ENCODE measurements at places on chromosomes 6 and 20.

GRCh38 chr20:54680872-54681619, 205.7 kb downstream of the DOK5 start:
- DNase-seq: no peak

DNA sequence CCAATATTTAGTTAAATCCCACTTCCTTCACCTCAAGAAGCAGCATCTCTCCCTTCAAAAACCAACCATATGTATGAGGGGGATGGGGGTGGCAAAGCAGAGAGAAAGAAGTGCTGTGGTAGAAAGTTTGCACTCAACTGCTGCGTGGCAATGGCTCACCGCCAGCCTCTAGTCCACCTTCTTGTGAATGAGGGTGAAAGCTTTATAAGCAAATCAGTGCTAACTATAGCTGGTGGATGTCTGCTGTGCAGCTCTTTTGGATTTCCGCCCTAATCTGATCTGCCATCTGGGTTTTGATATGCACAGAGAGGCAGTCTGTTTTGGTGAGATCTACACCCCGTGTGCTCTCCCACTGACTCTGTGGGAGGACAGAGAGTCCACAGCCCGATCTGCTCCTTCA, 281.2 kb upstream of the SUPT3H start:
- DNase-seq: no peak

DNA sequence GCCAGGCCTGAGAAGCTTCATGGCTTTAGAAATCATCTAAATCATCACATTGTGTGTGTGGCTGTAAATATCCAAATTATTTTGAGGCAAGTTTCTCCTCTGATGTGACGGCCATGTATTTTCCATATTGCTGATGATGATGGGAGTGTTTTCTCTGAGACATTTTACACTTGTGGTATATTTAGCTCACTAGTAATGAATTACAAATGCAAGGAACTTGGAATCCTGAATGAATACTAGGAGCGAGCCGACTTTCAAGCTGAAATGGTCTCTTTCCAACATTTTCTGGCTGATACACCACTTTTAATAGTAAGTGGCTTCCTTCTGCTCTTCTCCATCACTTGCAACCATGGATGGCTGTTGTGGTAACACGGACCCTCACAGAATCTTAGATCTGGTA, 41.3 kb downstream of the UTRN start:
- DNase-seq: no peak

DNA sequence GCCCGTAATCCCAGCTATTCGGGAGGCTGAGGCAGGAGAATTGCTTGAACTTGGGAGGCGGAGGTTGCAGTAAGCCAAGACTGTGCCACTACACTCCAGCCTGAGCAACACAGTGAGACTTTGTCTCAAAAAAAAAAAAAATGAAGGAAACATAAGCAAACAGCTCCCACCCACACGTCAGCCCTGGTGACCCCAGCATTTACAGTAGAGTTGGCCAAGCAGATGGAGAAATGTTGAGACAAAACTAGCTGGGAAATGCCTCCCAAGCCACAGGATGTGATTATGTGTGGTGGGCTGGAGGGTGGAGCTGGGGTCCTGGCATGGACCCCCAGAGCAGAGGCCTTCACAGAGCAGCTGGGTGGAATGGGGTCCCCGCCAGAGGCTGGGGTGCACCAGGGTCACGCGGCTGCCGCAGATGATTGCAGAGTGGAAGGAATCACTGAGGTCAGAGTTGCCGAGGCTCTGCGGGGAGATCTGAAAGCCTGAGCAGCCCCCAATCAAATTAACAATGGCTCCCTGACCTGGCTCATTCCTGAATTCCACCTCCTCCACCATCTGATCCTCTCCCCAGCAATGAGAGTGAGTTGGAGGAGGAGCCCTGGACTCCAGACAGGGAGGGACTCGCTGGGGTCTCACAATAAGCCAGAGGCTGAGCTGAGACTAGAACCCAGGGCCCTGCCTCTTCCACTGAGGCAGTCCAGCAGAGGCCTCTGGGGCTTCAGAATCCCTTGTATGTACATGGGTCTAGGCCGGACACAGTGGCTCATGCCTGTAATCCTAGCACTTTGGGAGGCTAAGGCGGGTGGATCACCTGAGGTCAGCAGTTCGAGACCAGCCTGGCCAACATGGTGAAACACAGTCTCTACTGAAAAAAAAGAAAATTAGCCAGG, 34.7 kb upstream of the TGM2 start:
- no peak for DNase-seq

DNA sequence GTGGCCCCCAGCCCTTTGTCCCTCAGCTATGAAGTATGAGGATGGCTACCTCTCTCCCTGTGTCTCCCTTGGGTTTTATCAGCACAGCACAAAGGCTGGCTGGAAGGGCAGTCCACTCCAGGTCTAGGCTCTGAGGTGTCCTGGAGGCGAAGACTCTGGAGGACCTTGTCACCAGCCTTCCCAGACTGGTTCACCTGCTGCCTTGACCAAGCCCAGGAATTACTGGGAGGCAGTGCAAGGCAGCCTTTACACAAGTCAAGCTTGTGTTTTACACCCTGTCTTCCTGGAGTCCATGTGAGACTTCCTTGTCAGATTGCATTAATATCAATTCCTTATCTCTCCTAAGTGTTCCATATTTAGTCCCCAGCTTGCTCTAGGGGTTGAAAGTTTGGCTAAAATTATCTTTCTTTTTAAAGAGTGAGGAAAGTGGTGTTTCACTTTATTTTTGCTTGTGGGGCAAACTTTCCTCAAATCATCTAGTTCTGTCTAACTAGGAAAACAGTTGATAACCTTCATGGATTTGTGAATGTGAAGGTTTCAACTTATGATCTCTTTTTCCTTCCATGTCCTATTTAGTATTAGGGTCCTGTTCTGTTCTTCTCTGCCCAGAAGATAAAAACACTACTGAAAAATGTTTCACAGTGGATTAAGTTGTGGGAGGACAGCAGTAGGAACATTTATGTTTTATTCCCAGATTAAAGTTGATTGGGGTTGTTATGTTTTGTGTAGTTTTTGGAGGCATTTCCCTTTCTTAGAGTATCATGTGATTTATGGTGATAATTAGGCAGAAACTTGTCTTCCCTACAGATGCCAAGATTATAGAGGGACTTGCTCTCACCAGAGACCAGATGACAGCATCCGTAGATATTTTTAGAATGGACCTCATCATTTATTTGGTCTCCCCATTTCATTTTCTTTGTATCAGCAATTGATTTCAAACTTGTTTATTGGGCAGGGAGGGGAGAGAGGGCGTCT, 114.8 kb downstream of the FOXO3 start:
- DNase-seq: no peak
